ENCODE measurements at places on chromosomes 13 and 19.

DNA sequence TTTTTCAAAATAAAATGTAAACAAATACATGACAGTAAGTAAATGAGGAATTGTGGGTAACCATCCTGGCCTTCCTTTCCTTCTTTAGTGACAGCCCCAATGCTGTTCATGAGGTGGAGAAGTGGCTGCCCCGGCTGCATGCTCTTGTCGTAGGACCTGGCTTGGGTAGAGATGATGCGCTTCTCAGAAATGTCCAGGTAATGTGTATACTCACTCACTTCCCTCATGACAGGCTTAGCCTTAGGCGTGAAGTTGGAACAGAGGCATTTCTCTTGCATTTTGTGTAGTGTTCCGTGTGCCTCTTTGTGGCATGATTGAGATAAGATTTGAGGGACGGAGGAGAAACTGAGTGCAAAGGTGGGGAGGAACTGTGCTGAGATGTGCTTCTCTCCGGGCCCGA, 12.0 kb downstream of the NAXD start:
- no peak for DNase-seq

DNA sequence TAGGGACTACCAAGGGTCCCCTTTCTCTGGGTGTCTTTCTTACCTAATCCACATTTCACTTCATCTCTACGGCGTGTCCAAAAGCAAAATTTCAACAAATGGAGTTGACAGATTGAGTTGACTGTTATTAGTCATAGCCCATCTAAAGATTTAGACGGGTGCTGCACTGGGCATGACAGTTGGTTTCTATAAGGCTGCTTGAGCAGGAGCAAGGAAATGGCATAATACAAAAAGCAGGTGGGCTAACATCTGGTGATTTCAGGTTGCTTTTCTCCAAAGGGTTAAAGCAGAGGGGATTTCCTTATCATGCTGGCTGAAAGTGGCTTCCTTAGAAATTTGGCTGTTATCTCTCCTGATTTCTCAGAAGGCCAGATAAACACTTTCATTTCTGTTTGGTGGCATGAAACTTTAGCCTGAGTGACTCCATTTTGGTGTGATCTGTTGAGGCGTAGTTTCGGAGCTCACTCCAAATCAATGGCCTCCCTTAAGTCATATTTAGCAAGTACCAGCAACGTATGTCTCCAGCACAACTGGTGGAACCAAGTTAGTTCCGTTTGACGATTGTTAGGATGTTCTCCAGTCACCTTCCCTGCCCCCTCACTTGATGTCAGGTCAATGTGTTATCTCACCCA, 440.4 kb downstream of the FGF9 start:
- DNase-seq, result no peak

DNA sequence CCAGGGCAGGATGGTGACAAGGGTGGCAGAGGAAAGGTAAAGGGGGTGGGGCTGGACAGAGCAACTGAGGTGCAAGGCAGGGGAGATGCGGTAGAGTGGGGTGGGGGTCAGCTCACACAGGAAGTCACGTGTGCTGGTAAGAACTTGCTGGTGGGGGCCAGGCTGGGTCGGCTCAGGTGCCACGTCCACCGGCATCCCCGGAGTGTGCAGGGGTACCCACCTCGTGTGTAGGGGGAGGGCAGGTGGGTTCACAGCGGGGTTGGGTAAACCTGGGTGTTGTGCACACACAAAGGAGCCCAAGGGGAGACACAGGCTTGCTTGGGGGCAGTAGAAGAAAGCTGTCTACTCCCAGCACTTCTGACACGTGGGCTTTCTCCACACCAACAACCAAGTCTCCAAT, 2.9 kb downstream of the ZNF835 start:
- DNase-seq, result no peak

DNA sequence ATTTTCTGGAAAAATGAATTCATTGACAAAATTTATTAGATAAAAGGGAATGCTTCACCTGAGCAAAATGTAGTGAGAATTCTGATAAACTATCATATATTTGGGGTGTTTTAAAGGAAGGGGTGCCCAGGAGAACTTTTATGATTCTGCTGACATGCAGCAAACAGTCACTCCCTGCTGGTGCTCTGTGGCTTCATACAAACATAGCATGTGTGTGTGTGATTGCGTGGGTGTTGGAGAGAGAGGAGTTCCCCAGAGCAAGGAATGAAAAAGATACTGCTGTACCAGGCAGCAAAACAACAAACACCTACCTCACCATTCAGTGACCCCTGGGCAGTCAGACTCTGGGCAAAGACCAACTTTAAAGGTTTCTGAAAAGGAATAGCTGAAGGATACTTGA, 546.7 kb downstream of the RFC3 start:
- DNase-seq, result no peak

DNA sequence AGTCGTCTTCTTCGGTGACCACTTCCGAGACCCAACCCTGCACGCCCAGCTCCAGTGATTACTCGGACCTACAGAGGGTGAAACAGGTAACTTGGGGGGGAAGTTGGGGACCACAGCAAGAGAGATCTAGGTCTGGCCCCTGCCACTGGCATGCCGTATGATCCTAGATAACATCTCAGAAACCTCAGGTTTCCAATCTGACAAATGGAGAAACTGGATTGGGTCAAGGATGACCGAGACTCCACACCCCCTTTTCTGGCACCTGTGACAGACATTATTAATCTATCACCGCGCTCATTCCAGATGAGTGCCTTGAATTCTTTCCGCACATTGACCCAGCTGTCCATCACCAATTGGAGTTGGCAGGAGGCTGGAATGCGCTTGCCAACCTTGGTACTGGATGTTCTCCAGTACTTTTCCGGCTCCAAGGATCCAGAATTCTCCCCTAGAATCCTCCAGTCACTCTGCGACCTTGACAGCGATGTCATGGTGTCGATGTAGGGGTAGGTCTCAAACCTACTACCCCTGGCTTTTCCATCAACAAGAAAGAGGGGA, 17.4 kb downstream of the VASP start:
- no peak for DNase-seq

GRCh38 chr19:23769691-23770468, 11.2 kb upstream of the ZNF681 start:
- DNase-seq, result no peak

- no peak for DNase-seq
Observed at GRCh38 chr19:51006406-51006805, 5.0 kb upstream of the KLK8 start.

GRCh38 chr13:22031702-22032286, 360.9 kb downstream of the FGF9 start:
- no peak for DNase-seq

- no peak for DNase-seq
Observed at GRCh38 chr13:68107667-68108066, 877.5 kb upstream of the PCDH9 start.

DNA sequence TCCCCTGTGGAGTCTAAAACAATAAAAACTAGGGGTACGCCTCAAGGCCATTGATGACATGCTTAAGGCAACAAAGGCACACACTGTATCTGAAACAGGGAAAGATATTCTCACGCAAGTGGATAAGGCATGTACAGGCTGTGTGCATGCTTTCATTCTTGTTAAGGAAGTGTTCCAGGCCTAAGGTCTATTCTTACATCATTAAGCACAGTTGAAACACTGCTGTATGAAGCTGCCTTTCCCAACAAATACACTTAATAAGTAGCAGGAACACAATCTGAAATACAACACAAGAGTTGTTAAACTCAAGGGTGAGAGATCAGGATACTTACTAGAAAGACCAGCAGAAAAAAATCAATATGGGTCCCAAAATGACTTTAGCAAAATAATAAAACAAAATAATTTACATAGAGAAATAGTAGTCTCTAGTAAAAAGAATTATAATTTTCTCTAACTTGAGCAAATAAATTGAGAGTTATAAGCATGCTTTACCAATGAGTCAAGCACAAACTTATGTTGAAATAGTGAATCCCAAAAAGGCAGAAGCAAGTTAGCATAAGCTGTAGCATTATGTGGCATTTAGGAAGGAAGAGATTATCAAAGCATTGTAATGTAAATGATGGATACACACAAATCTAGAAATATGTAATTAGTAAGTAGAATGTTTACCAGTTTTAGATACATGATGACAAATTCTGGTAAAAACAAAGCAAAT, 796.9 kb downstream of the SLITRK1 start:
- no peak for DNase-seq

GRCh38 chr13:74865656-74866055, 616.3 kb downstream of the TBC1D4 start:
- no peak for DNase-seq

GRCh38 chr13:35448465-35448864, 28.0 kb downstream of the MAB21L1 start:
- no peak for DNase-seq

GRCh38 chr13:95533545-95534160, 18.9 kb upstream of the CLDN10 start:
- no peak for DNase-seq

- DNase-seq, result no peak
Observed at GRCh38 chr13:51501096-51501495, 48.3 kb upstream of the INTS6 start.

DNA sequence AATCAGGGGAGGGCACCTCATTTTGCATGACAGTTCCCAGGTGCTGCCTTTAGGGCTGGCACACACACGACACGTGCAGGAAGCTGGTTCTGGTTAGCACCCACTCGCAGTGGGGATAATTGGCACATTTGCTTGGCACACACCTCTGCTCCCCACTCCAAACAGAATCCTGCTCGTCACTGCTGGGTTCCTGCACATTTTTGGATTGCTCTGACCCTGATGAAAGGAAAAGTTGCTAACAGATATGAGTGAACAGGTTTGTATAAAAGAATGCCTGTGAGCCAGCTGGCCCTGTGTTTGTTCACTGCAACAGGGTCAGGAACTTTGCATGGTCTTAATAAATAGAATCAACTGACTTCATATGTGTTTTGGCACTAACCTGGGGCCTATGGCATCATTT, 1500.4 kb downstream of the EFNB2 start:
- DNase-seq, result no peak

- DNase-seq, result no peak
Observed at GRCh38 chr19:29714371-29714952, 599 bp downstream of the C19orf12 start.

DNA sequence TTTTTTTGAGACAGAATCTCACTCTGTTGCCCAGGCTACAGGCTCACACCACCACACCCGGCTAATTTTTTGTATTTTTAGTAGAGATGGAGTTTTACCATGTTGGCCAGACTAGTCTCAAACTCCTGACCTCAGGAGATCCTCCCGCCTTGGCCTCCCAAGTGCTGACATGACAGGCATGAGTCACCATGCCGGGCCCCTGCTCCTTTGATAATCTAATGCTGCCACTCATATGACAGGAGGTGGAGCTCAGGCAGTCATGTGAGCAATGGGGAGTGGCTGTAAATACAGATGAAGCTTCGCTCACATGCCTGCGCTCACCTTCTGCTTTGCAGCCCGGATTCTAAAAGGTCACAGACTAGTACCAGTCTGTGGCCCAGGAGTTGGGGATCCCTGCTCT, 25.1 kb downstream of the ARHGEF18 start:
- no peak for DNase-seq

- DNase-seq, result no peak
Observed at GRCh38 chr13:50144246-50145160, 129.3 kb downstream of the KCNRG start.

DNA sequence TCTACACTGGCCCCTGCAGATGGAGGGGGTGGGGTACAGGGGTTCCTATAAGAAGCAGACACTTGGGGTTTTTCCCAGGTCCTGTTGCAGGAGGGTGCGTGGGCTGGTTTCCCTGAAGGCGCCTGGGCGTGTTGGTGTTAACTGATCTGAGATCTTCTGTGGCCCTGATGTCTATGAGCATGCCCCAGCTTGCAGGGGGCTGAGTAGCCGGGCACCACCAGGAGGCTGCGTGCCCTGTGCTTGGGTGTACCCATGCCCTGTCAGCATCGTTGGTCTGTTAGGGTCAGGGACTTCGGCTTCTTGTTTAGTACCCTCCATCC, 45.3 kb downstream of the CAPN12 start:
- DNase-seq, result no peak

- no peak for DNase-seq
Observed at GRCh38 chr19:34573226-34573864, 91.8 kb downstream of the WTIP start.

DNA sequence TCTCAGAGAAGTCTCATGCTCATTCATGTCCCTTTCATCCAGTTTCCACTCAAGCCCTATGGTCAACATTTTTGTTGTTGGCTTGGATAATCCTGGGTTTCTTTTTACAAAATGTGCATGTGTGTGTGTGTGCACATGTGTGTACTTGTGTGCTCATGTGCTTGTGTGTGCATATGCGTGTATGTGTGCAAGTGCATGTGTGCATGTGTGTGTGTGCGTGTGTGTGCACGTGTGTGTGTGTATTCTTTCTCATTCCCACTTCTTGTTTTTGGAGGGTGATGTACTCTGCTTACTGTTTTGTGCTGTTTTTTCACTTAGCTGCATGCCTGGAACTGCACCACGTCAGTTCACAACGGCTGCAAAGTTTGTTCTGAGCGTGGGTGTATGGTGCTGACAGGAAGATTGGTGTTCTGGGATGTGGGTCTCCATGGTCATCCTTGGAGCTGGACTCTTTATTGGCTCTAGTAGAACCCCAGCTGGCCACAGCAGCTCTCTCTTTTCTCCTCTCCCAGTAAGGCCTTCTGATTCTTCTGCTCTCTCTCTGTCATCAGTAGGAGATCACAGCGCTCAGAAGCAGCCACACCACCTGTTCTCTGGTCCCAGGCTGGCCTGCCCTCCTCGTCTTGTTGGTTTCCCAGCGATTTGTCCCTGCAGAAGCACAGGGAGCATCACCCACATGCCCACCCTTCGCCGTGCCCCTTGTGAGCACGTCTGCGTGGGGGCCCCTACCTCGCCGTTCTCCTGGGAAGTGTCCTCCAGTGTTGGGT, 60.8 kb downstream of the SOX1 start:
- no peak for DNase-seq

DNA sequence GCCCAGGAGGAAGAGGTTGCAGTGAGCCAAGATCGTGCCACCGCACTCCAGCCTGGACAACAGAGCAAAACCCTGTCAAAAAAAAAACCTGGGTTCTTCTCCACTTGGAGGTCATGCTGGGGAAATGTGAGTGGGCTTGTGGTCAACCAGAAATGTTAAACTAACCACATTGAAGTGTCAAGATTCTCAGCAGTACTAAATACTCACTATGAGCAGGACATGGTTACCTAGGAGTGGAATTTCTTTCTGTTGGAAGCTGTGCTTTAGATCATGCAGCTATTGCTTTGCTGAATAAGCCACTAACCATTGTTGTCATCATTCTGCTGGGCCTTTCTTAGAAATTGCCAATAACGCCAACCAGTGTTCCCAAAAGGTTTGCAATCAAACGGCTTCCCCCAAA, 253.3 kb upstream of the TSHZ3 start:
- DNase-seq, result no peak

GRCh38 chr19:13839130-13839937, 37.6 kb upstream of the NANOS3 start:
- no peak for DNase-seq

GRCh38 chr19:4556597-4557127, 2.8 kb downstream of the SEMA6B start:
- no peak for DNase-seq

GRCh38 chr13:34721631-34722595, 220.2 kb upstream of the NBEA start:
- no peak for DNase-seq

GRCh38 chr19:16611121-16611520, 16.9 kb downstream of the MED26 start:
- DNase-seq, result no peak
